Caco-2 (cell line): ENCODE measurements at places on chromosomes 7 and 10. TPM values are rescaled to one million over a fixed set of nuclear protein-coding genes. Genes with fewer than 3 reads are reported as not detected.

Gene TBX20
- 2.1 and 2.5 TPM in 2 replicates for total RNA-seq

GRCh38 chr7:20514364-20514763, 101.1 kb upstream of the ABCB5 start:
- H3K4me1 ChIP-seq: no peaks in the 10 kb centered on the region
- H3K27ac ChIP-seq: no peak overlapping the region

Gene AGAP4
- 44.5 and 45.2 TPM in 2 replicates for total RNA-seq

DNA sequence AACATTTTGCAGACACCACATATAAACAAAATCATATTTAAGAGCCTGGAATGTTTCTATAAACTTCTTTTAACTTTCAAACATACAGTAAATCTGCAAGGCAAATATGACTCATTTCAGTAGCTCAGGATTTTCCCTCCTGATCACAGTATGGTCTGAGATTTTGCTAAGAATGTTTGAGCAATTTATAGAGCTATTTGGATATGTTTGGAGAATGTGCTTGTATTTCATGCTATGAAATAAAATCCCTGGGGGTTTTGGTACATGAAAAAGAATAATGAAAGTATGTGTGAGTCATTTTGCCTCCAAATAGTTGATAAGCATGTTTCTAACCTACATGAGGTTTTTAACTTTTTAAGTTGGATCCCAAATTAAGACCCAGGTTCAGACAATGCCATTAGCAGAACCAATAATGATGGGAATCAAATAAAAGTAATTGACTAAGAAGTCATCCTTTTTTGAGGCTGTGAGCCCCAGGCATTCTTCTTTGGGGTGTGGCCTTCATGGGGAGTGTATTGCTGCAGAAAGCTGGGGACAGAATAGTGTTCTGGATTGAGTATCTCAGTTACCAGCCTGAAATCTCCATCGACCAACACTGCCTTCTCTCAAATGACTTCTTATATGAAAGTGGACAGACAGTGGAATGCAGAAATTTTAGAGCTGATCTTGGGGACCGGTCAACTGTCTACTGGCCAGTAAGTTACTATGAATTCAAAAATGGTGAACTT, 66.1 kb upstream of the AGBL3 start:
- no peak overlapping the region for H3K27ac ChIP-seq
- H3K36me3 ChIP-seq: peaks cover 1% of the 10 kb centered on the region; the same call in 1 of the 2 replicates
- peaks cover 18% of the 10 kb centered on the region for H3K4me1 ChIP-seq
- H3K4me3 ChIP-seq: no peak overlapping the region
- no peak for DNase-seq

- H3K4me3 ChIP-seq: no peak overlapping the region
- H3K27me3 ChIP-seq: no peaks in the 10 kb centered on the region
- no peak for DNase-seq
These were observed 141.4 kb upstream of the PRKCQ start for GRCh38 chr10:6721480-6721879.

- no peak overlapping the region for H3K27ac ChIP-seq
- H3K36me3 ChIP-seq: no peaks in the 10 kb centered on the region
- no peak overlapping the region for H3K4me3 ChIP-seq
- no peak for DNase-seq
- no peaks in the 10 kb centered on the region for H3K27me3 ChIP-seq
- H3K4me1 ChIP-seq: peaks cover 17% of the 10 kb centered on the region; the same call in 1 of the 2 replicates
These were observed 31.9 kb downstream of the CPED1 start for GRCh38 chr7:121020249-121020988.

GRCh38 chr10:73584737-73585136, 6.4 kb downstream of the USP54 start:
- DNase-seq: no peak
- H3K27ac ChIP-seq: peak overlapping the region; percentile 58
- no peaks in the 10 kb centered on the region for H3K36me3 ChIP-seq

Gene MAT1A
- total RNA-seq: 3.2 and 3.4 TPM in 2 replicates

DNA sequence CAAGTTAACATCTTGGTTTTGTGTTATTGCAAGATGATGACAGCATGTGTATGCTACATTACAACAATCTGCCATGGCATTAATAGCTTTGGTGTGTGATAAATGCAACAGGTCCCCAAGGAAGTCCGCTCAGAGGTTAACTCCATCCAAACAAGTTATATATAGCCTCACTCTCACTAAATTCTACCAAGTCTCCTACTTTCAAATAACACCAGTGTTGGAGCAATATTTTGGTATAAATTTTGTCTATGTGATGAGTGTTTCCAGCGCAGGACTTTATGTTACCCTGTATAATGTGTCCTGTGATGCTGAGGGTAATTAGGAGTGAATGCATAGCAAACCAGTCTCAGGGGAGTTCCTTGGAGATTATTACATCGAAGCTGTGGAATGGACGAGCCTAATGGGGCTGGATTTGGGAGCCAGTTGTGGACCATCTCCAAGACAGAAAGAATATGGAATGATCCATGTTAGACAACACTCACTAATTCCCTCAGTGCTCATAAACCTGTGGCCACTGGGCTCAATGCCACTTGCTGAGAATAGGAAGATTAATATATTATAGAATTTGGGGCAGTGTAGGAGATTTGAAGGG, 127.6 kb upstream of the CXCL12 start:
- H3K4me3 ChIP-seq: no peak overlapping the region
- no peaks in the 10 kb centered on the region for H3K36me3 ChIP-seq
- no peaks in the 10 kb centered on the region for H3K27me3 ChIP-seq
- DNase-seq: no peak
- no peaks in the 10 kb centered on the region for H3K4me1 ChIP-seq
- H3K27ac ChIP-seq: no peak overlapping the region

Gene ZNF425
- total RNA-seq: 2.6 and 4.0 TPM in 2 replicates

Gene MBL2
- total RNA-seq: 0.20 and 0.46 TPM in 2 replicates

DNA sequence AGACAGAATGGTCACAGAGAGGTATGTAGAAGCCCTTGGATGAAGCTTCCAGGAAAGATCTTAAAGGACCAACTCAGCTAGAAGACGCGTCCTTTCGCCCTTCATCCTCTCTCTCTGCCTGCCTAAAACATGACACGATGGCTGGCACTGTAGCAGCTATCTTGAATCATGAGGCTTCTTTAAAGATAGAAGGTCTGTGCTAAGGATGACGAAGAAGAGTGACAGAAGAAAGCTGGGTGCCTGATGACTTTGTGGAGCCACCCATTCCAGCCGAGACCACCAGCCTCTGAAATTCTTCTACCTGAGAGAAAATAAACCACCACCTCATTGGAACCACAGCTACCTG, 25.5 kb downstream of the WDR86 start:
- DNase-seq: no peak
- H3K4me3 ChIP-seq: no peak overlapping the region
- no peaks in the 10 kb centered on the region; the same call in 1 of the 2 replicates for H3K27me3 ChIP-seq
- no peak overlapping the region for H3K27ac ChIP-seq

Gene GBX1
- not detected in 2 replicates for total RNA-seq

DNA sequence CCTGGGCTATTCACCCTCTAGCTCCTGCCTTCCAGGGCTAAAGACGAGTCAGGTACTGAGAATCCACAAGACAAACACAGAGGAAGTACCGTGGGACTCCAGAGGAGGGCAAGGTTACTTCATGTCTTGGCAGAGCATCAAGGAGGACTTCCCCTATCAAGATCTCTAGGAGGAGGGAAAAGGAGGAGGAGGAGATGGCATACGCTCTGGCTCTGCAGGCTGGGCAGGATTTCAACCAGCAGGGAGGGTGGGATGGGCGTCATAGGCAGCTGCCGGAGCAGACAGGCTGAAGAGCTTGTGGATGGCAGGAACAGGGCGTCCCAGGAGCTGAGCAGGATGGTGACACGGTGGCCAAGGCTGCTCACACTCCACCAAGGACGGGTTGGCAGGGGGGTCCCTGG, 21.3 kb downstream of the MDH2 start:
- H3K36me3 ChIP-seq: peaks cover 1% of the 10 kb centered on the region
- no peaks in the 10 kb centered on the region for H3K27me3 ChIP-seq
- H3K4me3 ChIP-seq: no peak overlapping the region
- no peaks in the 10 kb centered on the region for H3K4me1 ChIP-seq

DNA sequence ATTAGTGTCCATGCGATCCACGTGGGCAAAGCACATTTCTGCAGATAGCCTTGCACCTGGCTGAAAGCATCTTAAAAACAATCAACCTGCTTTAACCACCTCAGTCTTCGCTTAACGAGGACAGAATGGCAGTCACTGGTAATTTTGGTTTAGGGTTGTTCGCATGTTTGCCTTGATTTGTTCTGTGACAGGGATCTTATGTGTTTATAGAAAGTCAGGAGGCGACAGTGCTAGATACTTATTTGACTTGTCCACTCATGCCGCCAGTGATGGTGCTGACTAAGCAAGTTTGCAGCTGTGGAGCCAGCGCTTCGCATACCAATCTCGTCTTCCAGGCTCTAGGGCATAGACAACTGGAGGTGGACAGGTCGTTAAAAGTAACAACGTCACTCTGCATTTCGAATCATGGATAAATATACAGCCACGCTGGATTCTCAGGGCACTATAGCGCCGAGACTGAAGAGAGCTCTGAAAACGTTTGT, 1.2 kb upstream of the TMEM243 start:
- peaks cover 5% of the 10 kb centered on the region for H3K4me1 ChIP-seq
- peak; percentile 32 for DNase-seq
- no peaks in the 10 kb centered on the region for H3K27me3 ChIP-seq
- peak overlapping the region; percentile 66 for H3K4me3 ChIP-seq
- no peaks in the 10 kb centered on the region for H3K36me3 ChIP-seq
- peak overlapping the region; percentile 74 for H3K27ac ChIP-seq

DNA sequence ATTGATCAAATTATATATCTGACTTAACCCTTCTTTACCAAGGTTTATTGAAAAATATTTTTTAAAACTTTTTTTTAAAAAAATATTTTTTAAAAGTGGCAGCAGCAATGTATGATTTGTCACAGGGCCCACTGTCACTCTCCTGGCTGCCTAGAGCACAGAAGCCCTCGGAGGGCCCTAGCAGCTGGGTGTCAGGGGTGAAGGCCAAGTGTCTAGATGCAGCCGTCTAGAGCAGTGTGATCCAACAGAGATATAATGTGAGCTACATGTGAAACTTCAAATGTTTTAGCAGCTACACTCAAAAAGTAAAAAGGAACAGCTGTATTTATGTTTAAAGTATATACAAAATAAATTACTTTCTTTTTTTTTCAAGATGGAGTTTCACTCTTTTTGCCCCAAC, 112.7 kb downstream of the ARHGAP22 start:
- no peak overlapping the region for H3K4me3 ChIP-seq
- no peak for DNase-seq

DNA sequence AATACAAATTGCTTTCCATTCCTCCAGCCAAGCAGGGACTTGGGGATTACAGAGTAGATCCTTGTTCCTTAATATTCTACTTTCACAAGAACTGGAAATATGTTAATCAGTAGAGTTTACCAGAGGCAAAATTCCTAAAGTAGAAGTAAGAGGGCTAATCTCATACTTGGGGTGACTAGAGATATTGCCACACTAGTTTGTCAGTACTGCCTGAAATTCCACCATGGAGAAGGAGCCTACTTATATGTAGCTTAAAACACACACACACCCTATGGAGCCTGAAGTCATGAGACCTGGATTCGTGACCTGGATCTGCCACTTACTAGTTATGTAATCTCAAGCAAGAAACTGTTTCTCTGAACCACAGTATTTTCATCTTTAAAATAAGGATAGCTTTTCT, 33.9 kb downstream of the STRIP2 start:
- H3K4me3 ChIP-seq: no peak overlapping the region
- no peaks in the 10 kb centered on the region for H3K27me3 ChIP-seq
- DNase-seq: no peak
- H3K36me3 ChIP-seq: no peaks in the 10 kb centered on the region

Gene CDHR1
- total RNA-seq: 0.21 TPM in 1 of 2 replicates, not detected in the other

- H3K27ac ChIP-seq: no peak overlapping the region
- H3K4me3 ChIP-seq: no peak overlapping the region
- no peak for DNase-seq
- no peaks in the 10 kb centered on the region for H3K4me1 ChIP-seq
These were observed 41.9 kb downstream of the CDK1 start for GRCh38 chr10:60820093-60820754.

DNA sequence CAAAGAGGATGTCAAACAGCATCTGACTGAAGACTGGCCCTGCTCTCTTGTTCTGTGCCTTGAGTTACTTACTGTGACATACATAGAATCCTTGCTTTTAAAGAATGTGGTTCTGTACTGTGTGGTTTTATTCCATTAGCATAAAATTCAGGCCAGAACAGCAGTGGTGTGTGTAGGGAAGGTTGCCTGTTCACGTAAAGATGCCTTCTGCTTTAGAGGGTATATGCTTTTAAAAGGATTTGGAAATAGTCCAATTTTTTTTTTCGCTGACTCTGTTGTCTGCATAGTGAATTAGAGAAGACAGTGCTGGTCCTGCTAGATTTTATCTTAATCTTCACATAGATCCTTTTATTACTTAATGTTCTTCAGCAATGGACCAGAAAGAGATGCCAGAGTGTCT, 470.8 kb upstream of the SEMA3A start:
- H3K27ac ChIP-seq: peak overlapping the region; percentile 8
- DNase-seq: no peak
- H3K27me3 ChIP-seq: no peaks in the 10 kb centered on the region
- no peaks in the 10 kb centered on the region for H3K36me3 ChIP-seq

Gene COMMD3
- total RNA-seq: 50.7 and 55.4 TPM in 2 replicates

GRCh38 chr7:110921595-110922151, 169.3 kb upstream of the LRRN3 start:
- H3K4me1 ChIP-seq: no peaks in the 10 kb centered on the region
- no peak overlapping the region for H3K27ac ChIP-seq
- no peaks in the 10 kb centered on the region for H3K36me3 ChIP-seq
- H3K4me3 ChIP-seq: no peak overlapping the region
- no peaks in the 10 kb centered on the region for H3K27me3 ChIP-seq
- no peak for DNase-seq

Gene GIMAP5
- total RNA-seq: not detected in 2 replicates

- no peaks in the 10 kb centered on the region for H3K4me1 ChIP-seq
- H3K27me3 ChIP-seq: no peaks in the 10 kb centered on the region
- H3K4me3 ChIP-seq: no peak overlapping the region
- no peaks in the 10 kb centered on the region for H3K36me3 ChIP-seq
- no peak for DNase-seq
These were observed 170.3 kb upstream of the MINDY3 start for GRCh38 chr10:16030562-16030961.

DNA sequence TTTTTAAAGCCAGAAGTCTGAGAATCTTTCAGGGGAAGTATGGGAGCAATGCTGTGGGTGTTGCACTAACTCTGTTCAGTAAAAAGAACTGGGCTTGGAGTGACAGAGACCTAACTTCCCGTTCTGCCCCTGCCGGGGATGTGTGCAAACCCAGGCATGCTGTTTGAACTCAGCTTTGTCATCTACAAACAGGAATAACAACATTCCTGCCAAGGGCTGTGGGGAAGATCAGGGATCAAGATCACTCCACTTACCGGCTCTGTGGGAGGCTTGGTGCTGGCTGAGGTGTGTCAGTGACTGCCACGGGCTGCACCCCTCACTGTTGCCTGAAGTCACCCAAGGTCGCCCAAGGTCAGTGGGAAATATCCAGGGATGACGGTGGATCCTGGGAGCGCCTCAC, 23.1 kb upstream of the DRGX start:
- H3K4me1 ChIP-seq: peaks cover 12% of the 10 kb centered on the region
- H3K4me3 ChIP-seq: no peak overlapping the region
- no peaks in the 10 kb centered on the region for H3K36me3 ChIP-seq
- DNase-seq: peak; percentile 94
- peak overlapping the region; percentile 93 for H3K27ac ChIP-seq

- DNase-seq: no peak
- H3K36me3 ChIP-seq: no peaks in the 10 kb centered on the region
- no peak overlapping the region for H3K4me3 ChIP-seq
- no peaks in the 10 kb centered on the region for H3K4me1 ChIP-seq
These were observed 104.0 kb upstream of the NANOS1 start for GRCh38 chr10:118925404-118926071.

GRCh38 chr7:25578991-25579777, 350.9 kb upstream of the NPVF start:
- H3K27ac ChIP-seq: no peak overlapping the region
- no peaks in the 10 kb centered on the region for H3K4me1 ChIP-seq
- no peaks in the 10 kb centered on the region; the same call in 1 of the 2 replicates for H3K27me3 ChIP-seq
- no peaks in the 10 kb centered on the region for H3K36me3 ChIP-seq
- no peak overlapping the region for H3K4me3 ChIP-seq
